ENCODE measurements at places on chromosomes 3 and 15.

DNA sequence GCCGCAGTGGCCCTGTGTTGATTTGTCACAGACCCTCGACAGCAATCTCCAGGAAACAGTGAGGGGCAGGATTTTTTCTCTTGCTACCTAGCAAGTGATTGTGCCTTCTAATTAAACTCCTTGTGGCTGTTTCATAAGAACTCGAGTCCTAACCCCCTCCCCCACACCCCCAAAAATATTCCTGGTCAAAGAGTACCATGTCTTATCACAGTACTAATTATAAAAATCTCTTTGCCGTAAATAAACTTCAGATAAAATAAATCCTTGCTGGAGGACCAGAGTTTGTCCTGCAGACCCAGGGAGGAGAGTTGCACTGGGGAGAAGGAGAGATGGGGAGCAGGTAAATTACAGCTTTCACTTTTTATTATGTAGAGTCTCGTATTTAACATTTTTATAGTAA lies 64.3 kb downstream of the FAM174B start:
- DNase-seq = no peak

DNA sequence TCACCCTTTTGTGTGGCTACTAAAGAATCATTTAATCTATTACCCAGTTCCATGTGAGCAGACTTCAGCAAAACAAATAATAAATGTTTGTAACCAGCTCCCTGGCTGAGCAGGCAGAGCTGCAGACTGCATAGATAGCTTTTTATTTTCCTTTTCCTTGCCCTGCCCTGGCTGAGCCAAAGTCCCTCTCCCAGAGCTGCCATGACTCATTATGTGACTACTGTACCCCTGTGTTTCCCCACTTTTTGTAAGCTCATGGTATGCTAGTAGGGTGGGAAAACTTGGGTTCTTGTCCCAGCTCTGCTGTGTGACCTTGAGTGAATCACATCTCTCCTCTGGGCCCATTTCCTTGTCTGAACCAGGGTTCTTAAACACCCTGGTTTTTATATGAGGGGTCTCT lies 127.5 kb downstream of the CLSTN2 start:
- DNase-seq = no peak

DNA sequence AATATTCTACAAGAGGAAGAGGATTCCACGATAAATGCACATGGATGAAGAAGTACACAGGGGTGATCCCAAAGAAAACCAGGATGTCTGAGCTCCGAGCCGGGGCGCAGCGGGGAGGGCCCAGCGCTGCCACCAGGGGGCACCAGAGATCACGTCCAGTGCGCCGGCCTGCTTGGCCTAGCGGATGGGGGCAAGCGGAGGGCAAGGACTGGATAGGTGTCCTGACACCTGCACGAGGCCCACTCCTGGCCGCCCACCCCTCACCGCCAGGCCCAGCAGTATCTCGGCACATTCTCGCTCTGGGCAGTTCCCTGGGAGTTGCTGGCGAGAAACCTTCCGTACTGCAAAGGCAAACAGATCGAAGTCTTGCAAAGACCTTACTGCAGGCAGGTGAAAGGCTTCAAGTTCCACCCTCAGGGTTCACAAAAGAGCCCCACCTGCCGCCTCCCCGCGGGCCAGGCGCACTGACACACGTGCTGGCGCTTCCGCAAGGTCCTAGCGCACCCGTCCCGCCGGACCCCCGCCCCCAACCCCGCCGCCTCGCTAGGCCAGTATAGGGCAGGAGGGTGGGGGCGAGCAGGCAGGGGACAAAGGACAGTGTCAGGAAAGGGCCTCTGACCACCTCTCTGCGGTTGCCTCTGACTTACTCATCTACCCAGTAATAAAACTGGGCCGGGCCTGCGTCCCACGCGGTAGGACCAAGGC lies 3.3 kb downstream of the ANKRD63 start:
- DNase-seq = peak; percentile 58

- DNase-seq = no peak
Observed at GRCh38 chr3:77081240-77081661, 41.4 kb downstream of the ROBO2 start.

DNA sequence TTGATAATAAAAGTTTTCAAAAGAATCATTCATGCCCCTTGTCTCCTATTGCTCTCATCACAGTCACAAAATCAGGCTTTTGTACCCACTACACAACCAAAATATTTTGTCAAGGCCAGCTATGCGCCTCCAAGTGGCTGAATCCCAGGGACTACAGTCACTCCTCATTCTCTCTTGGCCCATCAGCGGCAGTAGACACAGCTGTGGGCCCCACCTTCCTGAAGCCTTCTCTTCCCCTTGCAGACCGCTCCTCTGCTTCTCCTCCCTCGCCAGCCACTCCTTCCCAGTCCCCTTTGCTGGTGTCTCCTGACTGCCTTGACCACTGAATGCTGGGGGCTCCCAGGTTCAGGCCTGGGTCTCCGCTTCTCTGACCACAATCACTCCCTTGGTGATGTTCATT lies 52.1 kb downstream of the LSM3 start:
- no peak for DNase-seq

DNA sequence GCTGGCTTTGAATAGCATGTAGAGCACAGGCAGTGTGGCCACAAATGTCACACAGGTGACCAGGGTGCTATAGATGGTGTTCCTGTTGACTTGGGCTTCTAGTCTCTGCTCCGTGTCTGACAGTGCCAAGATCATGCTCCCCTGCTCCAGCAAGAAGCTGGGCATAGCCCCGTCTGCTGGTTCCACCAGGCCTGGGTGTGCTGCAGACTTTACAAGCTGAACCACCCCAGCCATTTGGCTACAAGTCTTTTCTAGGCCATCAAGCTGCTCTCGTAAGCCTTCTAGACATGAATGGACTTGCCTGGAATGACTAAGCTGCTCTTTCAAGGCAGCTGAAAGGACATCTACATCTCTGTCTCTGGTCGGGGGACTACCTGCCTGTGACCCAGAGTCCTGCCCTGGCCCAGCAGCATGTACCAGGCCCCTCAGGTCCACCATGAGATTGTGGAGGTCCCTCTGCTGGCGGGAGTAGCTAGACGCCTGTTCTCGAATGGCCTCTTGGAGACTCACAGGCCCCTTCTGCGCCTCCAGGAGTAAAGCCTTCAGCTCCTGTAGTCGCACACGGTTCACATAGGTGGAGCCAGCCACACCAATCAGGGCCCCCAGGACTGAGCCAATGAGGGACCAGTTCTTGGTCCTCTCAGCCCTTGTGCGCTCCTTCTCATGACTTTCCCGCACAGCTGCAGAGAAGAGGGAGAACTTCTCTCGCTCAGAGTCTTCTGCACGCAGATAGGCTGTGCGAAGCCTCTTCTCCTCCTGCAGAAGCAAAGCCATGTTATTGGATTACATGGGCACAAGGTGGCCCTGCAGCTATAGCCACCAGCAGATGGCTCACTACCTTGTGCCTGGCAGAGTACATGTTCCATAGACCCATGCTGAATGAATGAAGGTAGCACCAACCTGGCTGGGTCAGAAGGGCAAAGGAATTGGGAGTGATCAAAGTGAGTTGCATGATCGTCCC lies 2.8 kb upstream of the PLXNB1 start:
- DNase-seq = no peak

GRCh38 chr3:49916686-49917085 lies 12.9 kb downstream of the MON1A start:
- DNase-seq = no peak

DNA sequence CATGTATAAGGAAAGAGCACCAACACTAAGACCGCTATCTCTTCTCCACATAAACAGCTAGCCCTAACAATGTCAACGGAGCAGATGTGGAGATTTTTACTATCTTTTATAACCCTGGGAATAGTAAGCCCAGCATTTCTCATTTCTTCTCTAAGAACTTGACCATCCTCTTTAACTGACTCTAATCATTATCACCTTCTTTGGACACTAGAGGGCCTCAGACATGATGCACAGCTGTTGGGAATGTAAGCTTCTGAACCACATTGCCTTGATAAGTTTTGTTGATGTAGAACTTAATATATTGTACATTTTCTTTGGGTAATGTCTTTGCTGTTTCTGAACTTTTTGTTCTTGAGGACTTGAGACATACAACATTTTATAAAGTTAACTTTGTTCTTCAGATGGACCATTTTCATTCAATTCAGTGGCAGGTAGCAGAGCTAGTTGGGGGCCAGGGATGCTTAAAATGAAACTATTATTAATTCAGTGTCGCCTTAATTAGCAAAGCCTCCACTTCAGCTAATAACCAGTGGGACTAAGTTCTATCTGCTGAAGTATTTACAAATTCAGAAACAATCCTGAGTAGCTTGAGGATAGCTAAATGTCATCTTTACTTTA lies 9.6 kb upstream of the TAGLN3 start:
- DNase-seq = peak; percentile 54
